Activated T-cell treated with anti-CD3 and anti-CD28 coated beads, Interleukin-2, amount 50 U/mL, for 72 hours (primary cell): ENCODE measurements at places on chromosomes 6 and 20. TPM values are rescaled to one million over a fixed set of nuclear protein-coding genes. Genes with fewer than 3 reads are reported as not detected.

GRCh38 chr6:13848522-13849150, 34.3 kb upstream of the MCUR1 start:
- no peak overlapping the region for H3K27ac ChIP-seq
- H3K36me3 ChIP-seq = no peaks in the 10 kb centered on the region
- H3K4me1 ChIP-seq = peaks cover 8% of the 10 kb centered on the region
- no peak for DNase-seq
- H3K27me3 ChIP-seq = peaks cover 8% of the 10 kb centered on the region
- H3K4me3 ChIP-seq = no peak overlapping the region

DNA sequence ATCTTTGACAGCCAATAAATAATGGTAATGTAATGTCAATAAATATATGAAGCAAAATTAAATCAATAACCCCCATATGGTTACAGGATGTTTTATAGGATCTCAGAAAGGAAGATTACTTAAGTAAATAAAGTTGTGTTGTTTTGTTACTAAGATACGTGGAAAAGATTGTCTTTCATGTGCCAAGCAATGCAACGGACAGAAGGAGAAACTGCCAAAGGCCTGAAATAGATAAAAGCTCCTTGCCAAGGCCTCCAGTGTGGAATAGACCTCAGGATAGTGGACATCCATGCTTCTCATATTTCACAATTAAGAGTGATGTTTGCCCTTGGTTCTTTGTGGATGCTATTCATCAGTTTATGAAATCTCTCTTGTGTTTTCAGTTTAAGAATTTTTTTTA, 16.4 kb upstream of the FNDC1 start:
- H3K27ac ChIP-seq = no peak overlapping the region
- peaks cover 7% of the 10 kb centered on the region for H3K36me3 ChIP-seq

DNA sequence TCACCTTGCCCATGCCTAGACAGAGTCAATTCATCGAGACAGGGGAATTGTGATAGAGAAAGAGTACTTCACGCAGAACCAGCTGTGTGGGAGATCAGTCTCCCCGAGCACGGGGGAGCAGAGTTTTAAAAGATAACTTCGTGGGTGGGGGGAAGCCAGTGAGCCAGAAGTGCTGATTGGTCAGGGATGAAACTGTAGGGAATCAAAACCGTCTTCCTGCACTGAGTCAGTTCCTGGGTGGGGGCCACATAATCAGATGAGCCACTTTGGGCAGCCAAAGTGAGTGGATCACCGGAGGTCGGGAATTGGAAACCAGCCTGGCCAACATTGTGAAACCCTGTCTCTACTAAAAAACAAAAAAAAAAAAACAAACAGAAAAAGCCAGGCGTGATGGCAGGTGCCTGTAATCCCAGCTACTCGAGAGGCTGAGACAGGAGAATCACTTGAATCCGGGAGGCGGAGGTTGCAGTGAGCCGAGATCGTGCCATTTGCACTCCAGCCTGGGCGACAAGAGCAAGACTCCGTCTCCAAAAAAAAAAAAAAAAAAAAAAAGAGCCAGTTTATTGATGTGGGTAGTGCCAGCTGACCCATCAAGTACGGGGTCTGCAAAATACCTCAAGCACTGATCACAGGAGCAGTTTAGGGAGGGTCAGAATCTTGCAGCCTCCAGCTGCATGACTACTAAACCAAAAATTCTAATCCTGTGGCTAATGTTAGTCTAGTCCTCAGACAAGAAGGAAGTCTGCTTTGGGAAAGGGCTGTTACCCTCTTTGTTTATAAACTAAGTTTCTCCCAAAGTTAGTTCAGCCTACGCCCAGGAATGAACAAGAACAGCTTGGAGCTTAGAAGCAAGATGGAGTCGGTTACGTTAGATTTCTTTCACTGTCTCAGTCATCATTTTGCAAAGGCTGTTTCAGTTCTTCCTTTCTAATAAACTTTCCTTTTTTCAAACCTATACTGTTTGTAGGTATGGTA, 3.9 kb upstream of the TRIM39 start:
- DNase-seq = no peak
- H3K4me1 ChIP-seq = peaks cover 86% of the 10 kb centered on the region
- H3K4me3 ChIP-seq = peak overlapping the region; percentile 61
- H3K27me3 ChIP-seq = no peaks in the 10 kb centered on the region
- H3K27ac ChIP-seq = peak overlapping the region; percentile 27
- peaks cover 18% of the 10 kb centered on the region for H3K36me3 ChIP-seq

DNA sequence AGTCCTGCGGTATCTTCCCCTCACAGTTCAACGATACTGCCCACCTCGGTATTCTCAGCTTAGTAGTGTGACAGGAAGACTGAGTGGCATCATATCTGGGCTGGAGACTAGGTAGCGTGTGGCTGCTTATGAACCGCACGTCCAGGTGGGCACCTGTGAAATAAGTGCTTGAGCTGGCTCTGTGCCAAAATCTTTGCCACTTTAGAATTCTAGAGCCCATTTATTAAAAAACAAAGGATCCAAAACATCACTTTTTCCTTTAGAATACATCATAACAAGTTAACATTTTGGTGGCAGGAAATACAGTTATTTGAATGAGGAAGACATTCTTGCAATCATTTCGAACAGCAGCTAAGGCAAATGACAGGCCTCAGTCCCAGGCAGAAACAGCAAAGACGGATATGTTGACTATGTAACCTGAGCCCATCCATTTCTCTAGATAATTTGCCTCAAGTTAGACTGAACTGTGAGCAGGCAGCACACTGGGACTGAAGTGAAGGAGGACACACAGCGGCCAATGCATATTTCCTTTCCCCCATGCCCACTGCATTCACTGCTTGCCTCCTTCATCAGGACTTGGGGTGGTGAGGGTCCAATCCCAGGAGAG, 136.6 kb downstream of the GMDS start:
- no peak overlapping the region for H3K27ac ChIP-seq
- peaks cover 26% of the 10 kb centered on the region for H3K4me1 ChIP-seq
- DNase-seq = no peak

DNA sequence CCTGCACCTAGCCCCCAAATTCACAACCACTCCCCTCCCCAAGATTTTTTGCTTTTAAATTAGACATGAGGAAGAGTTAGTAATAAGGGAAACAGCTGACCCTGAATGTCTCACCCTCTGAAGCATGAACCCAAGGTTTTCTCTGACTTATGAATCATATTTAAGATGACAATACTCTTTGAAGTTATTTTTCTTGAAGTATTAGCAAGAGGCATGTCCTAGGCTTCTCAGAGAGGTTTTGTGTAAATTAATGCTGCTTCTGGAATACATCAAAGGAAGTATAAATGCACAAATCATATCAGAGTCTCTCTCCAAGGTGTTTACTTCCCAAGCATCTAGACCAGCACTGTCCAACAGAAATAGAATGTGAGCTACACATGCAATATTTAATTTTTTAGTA, 408.1 kb upstream of the MARCKS start:
- DNase-seq = no peak
- H3K4me3 ChIP-seq = no peak overlapping the region
- H3K27me3 ChIP-seq = peaks cover 2% of the 10 kb centered on the region

DNA sequence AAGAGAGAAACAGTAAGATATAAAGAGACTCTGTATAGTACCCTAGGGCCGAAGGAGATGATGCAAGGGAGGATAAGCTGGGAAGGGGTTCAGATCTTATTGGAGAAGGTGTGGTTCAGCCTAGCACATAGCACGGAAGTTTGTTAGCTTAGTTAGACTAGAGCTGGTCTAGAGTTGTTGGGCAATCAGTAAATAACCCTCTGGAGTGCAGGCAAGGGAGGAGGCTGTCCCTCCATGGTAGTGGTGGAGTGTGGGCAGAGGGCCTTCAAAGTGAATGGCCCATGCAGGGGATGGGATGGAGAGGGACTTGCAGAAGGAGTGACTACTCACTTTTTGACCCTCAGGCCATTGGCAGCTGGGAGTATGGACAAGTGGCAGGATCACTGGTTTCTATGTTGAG, 20.0 kb downstream of the TULP4 start:
- no peak overlapping the region for H3K4me3 ChIP-seq
- peaks cover 29% of the 10 kb centered on the region for H3K4me1 ChIP-seq
- H3K27me3 ChIP-seq = no peaks in the 10 kb centered on the region
- DNase-seq = no peak
- H3K36me3 ChIP-seq = peaks cover 2% of the 10 kb centered on the region

DNA sequence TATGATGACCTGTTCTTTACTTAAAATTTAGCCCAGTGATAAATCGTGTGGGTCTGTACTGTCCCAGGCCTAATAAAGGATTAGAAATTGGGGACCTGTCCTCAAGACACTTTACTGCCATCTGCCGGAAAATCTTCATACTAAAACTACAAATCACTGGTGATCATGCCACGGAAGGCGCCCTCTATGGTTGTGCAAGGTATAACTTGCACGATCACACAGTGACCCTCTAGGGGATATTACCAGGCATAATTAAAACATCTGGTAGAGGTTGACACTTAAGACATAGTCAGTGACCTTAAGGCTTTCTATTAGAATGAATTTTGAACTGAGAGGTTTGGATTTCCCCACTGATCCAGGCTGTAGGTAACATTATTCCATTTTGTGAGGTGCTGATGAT, 172.6 kb downstream of the BMP2 start:
- no peak overlapping the region for H3K4me3 ChIP-seq
- H3K4me1 ChIP-seq = no peaks in the 10 kb centered on the region
- H3K27me3 ChIP-seq = no peaks in the 10 kb centered on the region
- H3K27ac ChIP-seq = no peak overlapping the region
- no peaks in the 10 kb centered on the region for H3K36me3 ChIP-seq

- no peaks in the 10 kb centered on the region for H3K27me3 ChIP-seq
- DNase-seq = no peak
- no peaks in the 10 kb centered on the region for H3K4me1 ChIP-seq
- H3K36me3 ChIP-seq = no peaks in the 10 kb centered on the region
Observed at GRCh38 chr20:61757-62156, 25.7 kb upstream of the DEFB125 start.

GRCh38 chr20:64137598-64138031, 26.6 kb upstream of the MYT1 start:
- H3K4me1 ChIP-seq = no peaks in the 10 kb centered on the region
- no peaks in the 10 kb centered on the region for H3K36me3 ChIP-seq
- DNase-seq = no peak
- H3K27ac ChIP-seq = no peak overlapping the region

GRCh38 chr6:146870760-146871159, 272.0 kb downstream of the ADGB start:
- H3K27me3 ChIP-seq = no peaks in the 10 kb centered on the region
- H3K36me3 ChIP-seq = no peaks in the 10 kb centered on the region
- peak overlapping the region; percentile 81 for H3K27ac ChIP-seq
- DNase-seq = no peak
- H3K4me3 ChIP-seq = peak overlapping the region; percentile 36

GRCh38 chr6:24930431-24930871, 5.3 kb downstream of the RIPOR2 start:
- no peak for DNase-seq
- peaks cover 11% of the 10 kb centered on the region for H3K36me3 ChIP-seq
- peaks cover 99% of the 10 kb centered on the region for H3K4me1 ChIP-seq

GRCh38 chr20:20223981-20224380, 143.9 kb upstream of the INSM1 start:
- no peak for DNase-seq
- H3K4me1 ChIP-seq = no peaks in the 10 kb centered on the region
- peaks cover 12% of the 10 kb centered on the region for H3K27me3 ChIP-seq
- no peak overlapping the region for H3K27ac ChIP-seq

- no peaks in the 10 kb centered on the region for H3K27me3 ChIP-seq
- H3K4me3 ChIP-seq = no peak overlapping the region
- no peak for DNase-seq
- H3K27ac ChIP-seq = peak overlapping the region; percentile 24
- H3K4me1 ChIP-seq = no peaks in the 10 kb centered on the region
Observed at GRCh38 chr6:17336425-17336824, 55.3 kb downstream of the RBM24 start.

OPRL1 gene
- 1.3 TPM for total RNA-seq

SLC32A1 gene
- 0.12 TPM for total RNA-seq

RNF39 gene
- total RNA-seq = not detected

SLC17A9 gene
- 11.8 TPM for total RNA-seq
